ENCODE measurements at places on chromosomes 2 and 18. TPM values are rescaled to one million over a fixed set of nuclear protein-coding genes. Genes with fewer than 3 reads are reported as not detected.

Gene GULP1
- total RNA-seq: not detected

Gene SCG2
- not detected for total RNA-seq

Gene DSC3
- 0.56 TPM for total RNA-seq

Gene FAM237A
- not detected for total RNA-seq

Gene C1QL2
- not detected for total RNA-seq

Gene EFHD1
- total RNA-seq: 1.1 TPM

Gene L3MBTL4
- total RNA-seq: 0.37 TPM

Gene ANKRD30BL
- total RNA-seq: 0.29 TPM

Gene IL1RL1
- total RNA-seq: 0.10 TPM

Gene PSMA8
- total RNA-seq: 3.6 TPM

Gene ACMSD
- total RNA-seq: not detected

Gene MAIP1
- 36.5 TPM for total RNA-seq

Gene IL36G
- total RNA-seq: not detected

Gene GCG
- not detected for total RNA-seq

Gene MBP
- total RNA-seq: 45.9 TPM

Gene AGAP1
- total RNA-seq: 0.89 TPM

Gene PJVK
- total RNA-seq: 3.4 TPM

Gene TCF23
- total RNA-seq: not detected

Gene DIS3L2
- total RNA-seq: 30.9 TPM

Gene ARHGAP28
- total RNA-seq: not detected

Gene ASB18
- total RNA-seq: not detected

Gene WDR43
- 191 TPM for total RNA-seq

Data from activated naive CD8-positive, alpha-beta T cell treated with anti-CD3 and anti-CD28 coated beads for 36 hours (primary cell).